ENCODE measurements at places on chromosomes 7 and 10. TPM values are rescaled to one million over a fixed set of nuclear protein-coding genes. Genes with fewer than 3 reads are reported as not detected.

DNA sequence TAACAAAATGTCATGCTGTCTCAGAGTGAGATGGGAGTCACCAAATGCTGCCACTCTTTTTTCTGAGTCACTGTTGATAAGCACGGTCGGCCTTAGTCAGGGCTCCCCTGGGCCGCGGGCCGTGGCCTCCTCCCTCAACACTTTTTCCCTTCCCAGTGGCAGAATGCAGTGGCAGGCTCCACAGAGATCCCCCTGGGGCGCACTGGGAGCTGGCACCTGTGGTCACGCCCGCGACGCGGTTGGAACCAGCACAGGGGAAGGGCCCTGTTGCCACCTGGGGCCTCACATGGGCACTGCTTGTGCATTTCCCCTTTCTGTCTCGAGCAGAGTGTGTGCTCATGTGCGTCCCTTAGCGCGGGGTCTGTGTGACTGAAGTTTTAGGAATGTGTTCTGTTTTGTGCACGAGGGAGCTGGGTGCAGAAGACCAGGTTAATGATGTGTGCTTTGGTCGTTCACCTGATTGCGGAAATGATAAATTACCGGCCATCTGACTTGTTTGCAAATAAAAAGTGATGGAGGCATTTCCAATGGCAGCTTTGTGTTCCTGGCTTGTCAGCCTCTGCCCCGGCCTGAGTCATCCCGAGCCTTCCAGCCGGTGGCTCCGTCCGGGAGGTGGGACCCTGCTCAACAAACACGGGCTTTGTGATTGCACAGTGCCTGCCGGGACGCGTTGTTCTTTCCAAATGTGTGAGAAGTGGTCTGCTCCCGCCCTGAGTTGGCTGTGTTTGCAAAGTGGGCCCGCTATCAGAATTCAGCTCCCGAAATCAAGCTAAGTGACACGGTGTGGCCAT lies 100.7 kb downstream of the NKX6-2 start:
- peak; percentile 55 for DNase-seq

The PDE1C gene
- polyA plus RNA-seq, result 2.6 TPM

GRCh38 chr7:151679881-151680612 lies 160.4 kb upstream of the RHEB start:
- peak; percentile 47 for DNase-seq

The OR6B1 gene
- polyA plus RNA-seq, result not detected

- no peak for DNase-seq
Measured at GRCh38 chr10:81498011-81498551, 376.9 kb upstream of the NRG3 start.

The PRTFDC1 gene
- polyA plus RNA-seq, result 14.4 TPM

The CYP3A4 gene
- polyA plus RNA-seq, result 12.9 TPM

The EPHB4 gene
- polyA plus RNA-seq, result 4.5 TPM

DNA sequence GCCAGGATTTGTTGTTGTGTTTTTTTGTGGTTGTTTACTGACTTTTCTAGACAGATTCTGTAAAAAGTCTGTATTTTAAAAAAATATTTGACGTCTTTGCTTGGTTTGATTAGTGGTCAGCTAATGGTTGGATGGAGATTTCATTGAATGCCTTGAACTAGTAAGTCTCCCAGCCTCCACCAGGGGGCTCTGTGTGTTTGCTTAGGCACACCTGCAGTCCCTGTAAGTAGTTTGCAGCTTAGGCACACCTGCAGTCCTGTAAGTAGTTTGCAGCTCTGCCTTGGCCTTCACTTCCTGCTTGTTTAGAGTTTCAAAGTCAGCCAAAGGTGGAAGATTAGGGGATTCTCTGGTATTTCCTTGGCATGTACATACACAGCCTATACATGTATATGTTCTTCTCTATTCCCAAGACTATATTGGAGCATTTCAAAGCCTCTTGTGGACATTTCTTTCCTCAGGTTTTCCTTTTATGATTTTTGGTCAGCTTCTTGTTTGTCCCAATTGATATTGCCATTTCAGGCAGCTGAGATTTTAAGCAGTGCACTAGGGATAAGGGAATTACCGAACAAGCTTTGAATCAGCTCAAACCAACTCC lies 101.6 kb downstream of the CCSER2 start:
- DNase-seq, result peak; percentile 81

GRCh38 chr10:22505911-22506685 lies 160.8 kb downstream of the SPAG6 start:
- DNase-seq, result no peak

GRCh38 chr10:131568866-131569265 lies 257.3 kb upstream of the TCERG1L start:
- no peak for DNase-seq

The HABP2 gene
- polyA plus RNA-seq, result not detected

DNA sequence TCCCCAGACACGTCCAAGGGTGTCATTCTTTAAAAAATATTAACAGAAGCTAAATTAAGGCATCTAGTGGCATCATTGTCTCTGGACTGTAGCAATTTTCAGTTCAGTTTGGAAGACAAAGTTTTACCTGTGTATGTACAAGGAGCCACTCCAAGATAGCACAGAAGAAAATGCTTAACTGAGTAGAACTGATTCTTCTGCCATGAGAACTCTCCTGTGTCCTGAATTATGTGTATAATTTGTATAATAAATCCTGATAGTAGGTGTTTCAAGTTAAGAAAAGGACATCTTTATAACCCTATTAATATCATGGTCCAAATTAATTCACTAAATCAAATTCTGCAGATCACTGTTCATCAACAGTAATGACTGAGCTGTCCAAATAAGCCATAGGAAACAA lies 1104.0 kb downstream of the XPNPEP1 start:
- DNase-seq, result no peak

The SLC29A4 gene
- polyA plus RNA-seq, result 0.50 TPM

GRCh38 chr7:70113536-70113935 lies 515.3 kb downstream of the AUTS2 start:
- DNase-seq, result no peak

The SPDYE2 gene
- polyA plus RNA-seq, result not detected

- no peak for DNase-seq
Measured at GRCh38 chr7:76411626-76412025, 2.1 kb upstream of the SSC4D start.

DNA sequence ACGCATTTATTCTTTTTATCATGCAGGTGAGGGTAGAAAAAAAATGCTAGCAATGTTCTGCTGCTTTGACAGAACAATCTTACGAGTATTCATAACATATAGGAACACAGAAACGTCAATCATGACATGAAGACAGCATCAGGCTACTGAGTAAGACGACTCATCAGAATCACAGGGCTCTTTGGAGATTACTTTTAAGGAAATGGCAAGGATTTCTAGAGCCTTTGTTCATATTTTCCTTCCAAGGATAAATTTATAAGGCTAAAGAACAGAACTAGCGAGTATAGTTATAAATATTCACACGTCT lies 39.8 kb upstream of the DNAJC1 start:
- DNase-seq, result no peak

DNA sequence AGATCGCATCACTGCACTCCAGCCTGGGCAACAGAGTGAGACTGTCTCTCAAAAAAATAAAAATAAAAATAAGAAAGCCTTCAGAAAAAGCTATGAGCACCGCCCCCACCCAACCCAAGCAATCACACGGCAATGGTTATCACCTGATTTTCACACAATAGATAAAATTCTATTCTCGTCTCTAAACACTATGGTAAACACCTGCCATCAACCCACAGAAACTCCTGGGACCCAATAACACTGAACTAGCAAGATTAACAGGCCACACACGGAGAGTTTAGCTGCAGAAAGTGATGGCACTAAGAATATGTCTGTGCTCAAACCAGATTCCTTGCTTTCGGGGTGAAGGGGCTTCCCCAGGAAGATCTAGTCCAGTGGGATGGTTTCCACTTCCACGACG lies 173.8 kb downstream of the DIP2C start:
- no peak for DNase-seq

- no peak for DNase-seq
Measured at GRCh38 chr10:1205450-1206030, 149.4 kb downstream of the WDR37 start.

DNA sequence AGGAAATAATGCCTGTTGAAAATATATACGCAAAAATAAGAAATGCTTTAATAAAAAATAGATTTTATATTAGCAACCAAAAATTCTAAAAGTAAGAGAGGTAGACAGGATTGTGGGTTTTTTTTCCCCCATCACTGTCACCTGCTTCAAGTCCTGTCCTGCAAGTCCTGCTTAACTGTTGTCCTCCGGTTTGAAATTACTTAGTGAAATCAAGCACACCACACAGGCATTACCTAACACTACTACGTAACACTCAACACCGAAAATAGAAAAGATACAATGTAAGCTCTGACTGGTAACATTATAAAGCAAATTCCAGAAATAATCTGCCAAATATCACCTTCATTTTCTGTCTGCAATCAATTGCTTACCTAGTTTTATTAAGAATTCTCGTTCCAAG lies 90.9 kb downstream of the UPF2 start:
- no peak for DNase-seq

DNA sequence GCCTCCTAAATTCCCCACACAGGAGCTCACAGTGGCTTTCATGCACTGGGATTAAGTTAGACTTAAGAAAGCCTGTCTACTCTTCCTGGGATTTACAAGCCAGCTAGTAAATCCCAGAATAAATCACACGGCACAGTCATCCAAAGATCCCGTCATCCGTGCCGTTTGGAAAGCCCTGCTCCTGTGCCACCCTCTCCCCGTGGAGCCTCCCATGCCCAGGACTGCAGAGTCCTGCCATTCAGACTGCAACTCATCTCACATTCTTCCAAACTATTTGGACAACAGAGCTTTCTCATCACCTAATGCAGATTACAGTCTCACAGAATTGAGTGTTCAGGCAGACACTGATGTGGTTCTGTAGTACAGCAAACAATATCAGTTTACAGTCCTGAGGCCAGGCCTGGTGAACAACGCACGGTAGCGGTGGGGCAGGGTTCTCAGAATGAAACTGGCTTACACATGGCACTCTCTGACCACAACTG lies 166.5 kb downstream of the EGFR start:
- DNase-seq, result no peak

GRCh38 chr7:73735528-73735905 lies 3.1 kb downstream of the ABHD11 start:
- no peak for DNase-seq

DNA sequence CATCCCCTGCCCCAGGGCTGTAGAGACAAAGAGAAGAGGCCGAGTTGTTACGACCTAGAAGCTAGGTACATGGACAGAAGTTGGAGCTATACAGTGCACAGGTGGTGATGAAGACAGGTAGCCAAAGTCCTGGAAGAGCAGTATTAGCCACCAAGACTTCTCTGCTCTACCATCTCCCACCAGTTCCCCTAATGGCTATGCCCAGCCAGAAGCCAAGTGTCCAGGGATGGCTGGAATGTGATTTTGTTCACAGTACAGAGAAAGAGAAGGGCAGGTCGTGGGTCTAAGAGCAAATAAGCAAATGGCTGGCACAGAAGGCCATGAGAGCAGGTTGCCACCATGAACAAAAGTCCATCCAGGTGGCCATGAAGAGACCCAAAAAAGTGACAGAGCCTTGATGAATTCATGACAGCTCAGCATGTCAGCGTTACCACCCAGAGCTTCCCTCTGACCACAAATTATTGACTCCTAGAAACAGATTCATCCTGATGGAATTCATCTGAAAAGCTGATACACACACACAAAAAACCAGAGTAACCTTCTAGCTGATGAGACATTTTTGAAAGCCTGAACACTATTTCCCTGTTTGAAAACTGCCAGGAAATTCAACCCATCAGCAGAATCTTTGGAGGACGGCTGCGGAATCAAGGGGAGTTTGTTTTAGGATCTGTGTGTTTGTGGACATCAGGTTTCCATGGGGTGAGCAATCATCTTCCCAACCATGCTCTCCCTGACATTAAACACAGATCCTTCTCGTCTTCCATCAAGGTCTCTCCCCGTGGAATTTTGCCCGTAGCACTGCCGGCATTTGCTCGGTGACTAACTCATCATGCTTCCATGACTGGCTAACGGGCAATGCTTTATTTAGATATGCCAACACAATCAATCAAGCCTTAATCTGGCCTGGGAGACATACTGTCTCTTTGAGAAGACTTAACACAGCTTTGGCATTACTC lies 906.7 kb upstream of the AUTS2 start:
- no peak for DNase-seq

DNA sequence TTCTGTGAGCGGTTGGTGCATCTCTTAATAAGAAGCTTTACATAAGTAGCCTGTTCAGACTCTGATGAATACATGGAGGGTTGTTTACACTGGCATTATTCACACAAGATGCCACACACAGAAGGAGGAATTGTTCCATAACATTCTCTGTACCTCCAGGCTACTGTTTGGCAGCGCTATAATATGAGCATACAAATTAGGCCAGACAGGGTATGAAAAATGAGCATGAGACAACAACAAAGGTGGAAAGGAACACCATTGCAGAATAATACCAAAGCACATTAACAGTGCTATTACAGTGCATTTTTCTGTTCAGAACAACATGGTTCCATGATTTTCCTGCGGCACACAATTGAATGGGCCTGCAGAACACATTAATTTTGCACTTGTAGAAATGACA lies 417.2 kb upstream of the C7orf33 start:
- no peak for DNase-seq

The SFTPD gene
- 1.2 TPM for polyA plus RNA-seq

GRCh38 chr10:4725917-4726606 lies 99.9 kb upstream of the AKR1E2 start:
- no peak for DNase-seq

The ARHGEF35 gene
- polyA plus RNA-seq, result 4.7 TPM

The H2BK1 gene
- polyA plus RNA-seq, result not detected

DNA sequence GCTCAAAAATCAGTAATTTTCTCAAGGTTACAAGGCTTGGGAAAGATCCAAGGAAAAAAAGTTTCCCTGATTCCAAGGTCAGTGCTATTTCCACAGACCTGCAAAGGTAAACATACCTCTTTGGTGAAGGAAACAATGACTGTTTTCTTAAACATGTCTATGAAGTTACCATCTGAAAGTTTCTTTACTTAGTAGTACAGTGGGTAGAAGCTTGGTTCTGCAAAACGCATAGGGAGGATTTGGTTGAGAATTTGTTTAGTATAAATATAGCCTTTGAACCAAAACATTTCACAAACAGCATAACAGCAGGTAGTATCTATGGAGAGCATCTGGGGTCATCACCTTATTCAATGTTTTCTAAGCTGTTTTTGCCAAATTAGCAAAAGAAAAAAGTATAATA lies 169.6 kb downstream of the CCSER2 start:
- DNase-seq, result no peak

The ABCC2 gene
- 2.5 TPM for polyA plus RNA-seq

DNA sequence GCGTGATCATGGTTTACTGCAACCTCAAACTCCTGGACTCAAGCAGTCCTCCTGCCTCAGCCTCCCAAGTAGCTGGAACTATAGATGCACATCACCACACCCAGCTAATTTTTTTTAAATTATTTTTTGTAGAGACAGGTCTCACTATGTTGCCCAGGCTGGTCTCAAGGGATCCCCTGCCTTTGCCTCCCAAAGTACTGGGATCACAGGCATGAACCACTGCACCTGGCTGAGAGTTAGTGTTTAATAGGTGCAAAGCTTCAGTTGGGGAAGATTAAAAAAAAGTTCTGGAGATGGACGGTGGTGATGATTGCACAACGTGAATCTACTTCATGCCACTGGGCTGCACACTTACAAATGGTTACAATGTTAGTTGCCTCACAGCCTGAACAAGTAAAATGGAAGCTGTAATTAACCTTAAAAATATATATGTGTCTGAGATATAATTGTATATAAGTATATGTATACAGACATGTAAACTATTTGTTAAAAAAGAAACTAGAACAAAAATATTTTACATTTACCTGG lies 106.4 kb upstream of the ZNF438 start:
- DNase-seq, result no peak
